ENCODE measurements at places on chromosomes 11 and 22.

DNA sequence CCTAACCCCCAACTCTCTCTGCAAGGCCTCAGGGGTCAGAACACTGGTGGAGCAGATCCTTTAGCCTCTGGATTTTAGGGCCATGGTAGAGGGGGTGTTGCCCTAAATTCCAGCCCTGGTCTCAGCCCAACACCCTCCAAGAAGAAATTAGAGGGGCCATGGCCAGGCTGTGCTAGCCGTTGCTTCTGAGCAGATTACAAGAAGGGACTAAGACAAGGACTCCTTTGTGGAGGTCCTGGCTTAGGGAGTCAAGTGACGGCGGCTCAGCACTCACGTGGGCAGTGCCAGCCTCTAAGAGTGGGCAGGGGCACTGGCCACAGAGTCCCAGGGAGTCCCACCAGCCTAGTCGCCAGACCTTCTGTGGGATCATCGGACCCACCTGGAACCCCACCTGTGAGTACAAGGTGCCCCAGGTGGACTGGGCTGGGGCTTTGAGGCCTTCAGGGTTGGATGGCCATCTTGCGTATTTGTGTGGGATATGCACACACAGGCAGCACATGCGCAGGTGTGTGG lies at the start of gene BEST1:
Gene BEST1 (plus strand): TSS at position 317 of the 513 bp plus-strand sequence. CDS start 1,456 bp downstream, outside the sequence.
- DNase-seq, result no peak

DNA sequence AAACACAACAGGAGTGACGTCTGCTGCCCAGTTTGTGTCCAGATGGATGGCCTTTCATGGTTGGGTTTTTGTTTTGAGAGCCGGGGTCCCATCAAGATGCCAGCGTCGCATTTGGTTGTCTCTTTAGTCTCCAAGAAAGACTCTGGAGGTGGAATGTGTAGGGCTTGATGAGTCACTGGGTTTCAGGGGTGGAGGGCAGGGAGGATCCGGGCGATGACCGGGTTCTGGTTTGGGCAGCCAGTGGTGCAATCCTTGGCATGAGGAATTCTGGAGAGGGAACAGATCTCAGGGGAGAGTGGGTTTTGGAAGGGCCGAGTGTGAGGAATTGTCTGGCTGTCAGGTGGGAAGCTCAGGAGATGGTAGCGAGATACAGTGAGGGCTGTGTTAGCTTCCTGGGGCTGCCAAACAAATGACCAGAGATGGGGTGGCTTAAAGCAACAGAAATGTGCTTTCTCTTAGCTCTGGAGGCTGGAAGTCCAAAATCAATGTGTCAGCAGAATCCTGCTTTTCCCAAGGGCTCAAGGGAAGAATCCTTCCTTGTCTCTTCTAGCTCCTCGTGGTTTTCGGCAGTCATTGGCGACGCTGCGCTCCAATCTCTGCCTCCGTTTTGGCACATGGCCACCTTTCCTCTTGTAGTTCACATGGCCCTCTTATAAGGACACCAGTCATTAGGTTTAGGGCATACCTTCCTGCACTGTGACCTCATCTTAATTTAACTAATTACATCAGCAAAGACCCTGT lies 26.4 kb upstream of the PPFIA1 start:
- peak; percentile 57 for DNase-seq

- DNase-seq, result peak; percentile 83
Measured at GRCh38 chr11:86726118-86726753, 53.8 kb upstream of the ME3 start.

GRCh38 chr22:43639228-43639948 lies 172.7 kb downstream of the EFCAB6 start:
- no peak for DNase-seq

DNA sequence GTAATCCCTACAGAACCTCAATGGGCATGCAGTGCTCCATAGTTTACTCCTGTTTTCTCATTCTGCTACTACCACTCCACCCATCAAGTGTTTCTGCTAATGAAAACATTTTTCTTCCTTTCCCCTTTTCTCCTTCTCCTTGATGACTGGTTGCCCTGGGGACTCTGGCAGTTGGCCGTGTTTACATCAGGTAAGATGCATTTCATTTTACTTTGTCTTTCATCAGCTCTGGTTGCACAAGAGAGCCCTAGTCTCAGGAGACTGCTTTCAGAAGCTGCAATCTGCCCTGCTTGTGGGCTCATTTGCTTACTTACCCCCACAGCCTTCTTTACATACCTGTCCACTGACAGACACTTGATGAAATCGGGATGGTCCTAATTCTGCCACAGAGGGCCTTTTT lies 19.6 kb upstream of the LIMK2 start:
- no peak for DNase-seq

GRCh38 chr22:23138584-23139435 lies 3.0 kb downstream of the RSPH14 start:
- no peak for DNase-seq

GRCh38 chr22:24827296-24827695 lies 21.3 kb downstream of the SGSM1 start:
- no peak for DNase-seq

- no peak for DNase-seq
Measured at GRCh38 chr22:49998718-49999062, 13.9 kb downstream of the IL17REL start.

- DNase-seq, result no peak
Measured at GRCh38 chr11:14350215-14350614, 8.8 kb downstream of the RRAS2 start.

DNA sequence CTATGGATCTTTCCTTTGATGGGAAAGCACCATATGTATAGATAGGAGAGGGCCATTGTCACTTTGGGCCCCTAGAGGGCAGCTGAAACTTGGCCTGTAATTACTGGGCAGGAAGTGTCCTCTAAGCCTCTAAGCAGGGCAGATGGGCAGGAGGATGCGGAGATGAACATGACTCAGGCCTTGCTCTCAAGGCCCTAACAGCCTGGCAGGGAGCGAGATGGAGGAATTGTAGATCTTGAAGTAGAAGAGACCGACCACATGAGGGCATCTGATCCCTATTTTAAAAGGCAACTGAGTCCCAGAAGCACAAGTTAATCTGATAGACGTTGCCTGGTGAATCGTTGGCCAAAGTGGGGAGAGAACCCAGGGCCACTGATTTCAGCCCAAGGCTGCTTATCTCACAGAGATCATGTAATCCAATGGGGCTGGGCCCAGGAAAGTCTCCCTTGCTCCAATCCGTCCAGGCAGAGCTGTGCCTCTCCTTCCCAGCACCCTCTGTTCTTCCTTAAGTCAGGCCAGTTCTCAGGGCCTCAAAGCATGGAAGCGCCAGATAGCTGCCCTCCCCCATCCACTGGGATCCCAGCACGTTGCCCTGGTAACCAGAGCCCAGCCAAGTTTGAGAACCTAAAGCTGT lies 2.5 kb upstream of the SEPTIN3 start:
- peak; percentile 89 for DNase-seq

GRCh38 chr11:83073258-83073657 lies 1.6 kb upstream of the RAB30 start:
- no peak for DNase-seq

DNA sequence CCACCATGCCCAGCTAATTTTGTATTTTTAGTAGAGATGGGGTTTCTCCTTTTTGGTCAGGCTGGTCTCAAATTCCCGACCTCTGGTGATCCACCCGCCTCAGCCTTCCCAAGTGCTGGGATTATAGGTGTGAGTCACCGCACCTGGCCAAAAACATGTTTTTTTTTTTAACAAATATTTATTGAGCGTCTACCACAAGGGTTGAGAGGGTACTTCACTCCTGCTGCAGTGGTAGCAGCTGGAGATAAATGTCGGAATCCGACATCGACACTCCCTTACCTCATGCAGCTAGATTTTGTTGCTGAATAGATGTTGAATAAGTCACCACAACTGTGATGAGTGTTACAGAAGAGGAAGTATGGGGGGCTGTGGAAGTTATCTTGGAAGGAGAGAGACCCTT lies 971 bp downstream of the DNAJB13 start:
- DNase-seq, result no peak

DNA sequence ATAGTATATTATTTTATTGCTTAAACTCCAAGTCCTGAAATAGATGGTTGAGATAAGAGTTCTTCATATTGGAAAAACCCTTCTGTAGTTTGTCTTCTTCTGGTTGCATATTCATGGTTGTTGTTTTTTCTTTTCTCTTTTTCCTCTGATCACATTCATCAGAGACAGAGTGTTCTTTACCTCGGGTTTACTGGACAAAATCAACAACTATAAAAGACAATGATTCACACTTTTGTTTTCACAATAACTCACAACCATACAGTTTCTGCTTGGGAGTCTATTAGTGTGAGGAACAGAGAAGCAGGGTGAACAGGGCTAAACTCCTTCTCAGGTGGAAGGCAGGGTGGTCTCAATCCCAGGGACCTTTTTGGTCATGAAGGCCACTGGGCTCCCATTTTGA lies 2.6 kb upstream of the SLC22A25 start:
- DNase-seq, result no peak

GRCh38 chr11:13666708-13667107 lies 1.8 kb upstream of the FAR1 start:
- DNase-seq, result no peak

DNA sequence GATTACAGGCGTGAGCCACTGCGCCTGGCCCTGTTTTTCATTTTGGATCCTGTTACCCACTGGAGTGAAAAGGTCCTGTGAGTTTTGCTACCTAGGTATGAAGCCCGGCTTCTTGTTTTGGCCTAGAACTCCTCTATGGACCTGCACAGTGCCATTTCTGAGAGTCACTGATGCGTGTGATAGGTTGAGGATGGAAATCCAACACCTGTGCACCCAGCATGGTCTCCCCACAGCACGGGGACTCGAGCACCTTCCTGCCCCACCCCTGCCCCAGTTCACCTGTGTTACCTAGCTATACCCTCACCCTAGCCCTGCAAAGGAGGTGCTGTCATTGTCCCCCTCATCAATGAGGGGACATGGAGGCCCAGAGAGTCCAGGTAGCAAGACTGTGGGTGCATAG lies 5.1 kb downstream of the FBLN1 start:
- DNase-seq, result no peak

DNA sequence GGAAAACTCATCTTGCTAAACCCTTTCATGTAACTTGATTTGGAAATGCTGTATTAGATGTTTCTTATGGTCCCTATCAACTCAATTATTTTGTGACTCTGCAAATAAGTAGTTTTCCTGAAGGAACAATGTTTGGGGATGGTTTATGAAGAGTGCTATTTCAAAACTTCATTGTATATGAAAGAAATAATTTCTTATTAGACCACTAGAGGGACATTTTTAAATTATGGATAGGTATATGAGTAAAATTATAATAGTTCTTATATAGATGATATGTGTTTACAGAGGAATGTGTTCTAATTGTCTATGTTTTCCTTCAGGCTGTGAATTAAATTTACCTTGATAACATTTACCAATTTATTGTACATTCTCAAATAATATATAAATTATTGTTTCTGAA lies 509.4 kb upstream of the RAG2 start:
- DNase-seq, result no peak

DNA sequence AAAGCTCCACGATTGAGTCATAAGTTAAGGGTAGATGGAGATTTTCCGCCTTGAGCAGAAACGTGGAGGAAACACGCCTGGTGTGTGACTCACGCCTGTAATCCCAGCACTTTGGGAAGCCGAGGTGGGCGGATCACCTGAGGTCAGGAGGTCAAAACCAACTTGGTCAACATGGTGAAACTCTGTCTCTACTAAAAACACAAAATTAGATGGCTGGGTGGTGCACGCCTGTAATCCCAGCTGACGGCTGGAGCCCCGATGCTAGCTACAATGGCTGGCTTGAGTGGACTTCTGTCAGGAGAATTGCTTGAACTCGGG lies 17.3 kb upstream of the DGCR8 start:
- DNase-seq, result no peak

DNA sequence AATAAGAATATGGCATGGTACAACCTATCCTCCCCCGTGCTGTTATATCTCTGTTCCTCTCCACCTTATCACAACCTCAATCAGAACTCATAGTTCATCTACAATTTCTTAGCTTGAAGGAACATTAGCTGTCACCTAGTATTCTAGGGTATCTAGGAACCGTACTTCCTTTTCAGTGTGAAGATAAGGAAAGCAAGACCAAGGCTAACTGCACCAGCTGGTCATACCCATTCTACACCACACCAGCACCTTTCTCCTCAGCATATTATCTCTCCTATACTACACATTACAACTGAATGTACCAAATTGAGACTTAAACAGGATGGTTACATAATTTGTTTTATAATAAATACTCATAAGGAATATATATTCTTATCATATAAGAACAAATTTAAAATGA lies 73.1 kb downstream of the ARHGAP32 start:
- no peak for DNase-seq

DNA sequence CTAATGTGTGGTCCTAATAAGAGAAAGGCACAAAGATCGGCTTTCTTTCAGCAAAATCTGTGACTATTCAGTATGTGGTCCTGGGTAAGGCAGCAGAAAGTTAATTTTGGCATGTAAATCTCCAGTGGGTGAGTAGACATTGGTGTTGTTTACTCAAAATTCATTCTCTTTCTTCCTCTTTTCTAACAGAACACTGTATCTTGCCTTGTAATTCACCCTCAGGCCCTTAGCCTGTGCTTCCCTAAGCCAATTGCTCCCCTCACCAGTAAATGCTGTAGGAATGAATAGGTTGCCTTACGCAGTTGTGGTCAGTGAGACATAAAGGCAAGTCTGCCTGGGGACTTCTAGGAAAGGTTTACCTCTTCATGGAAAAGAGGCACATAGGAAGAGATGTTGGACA lies 49.9 kb upstream of the PDE3B start:
- peak; percentile 70 for DNase-seq

DNA sequence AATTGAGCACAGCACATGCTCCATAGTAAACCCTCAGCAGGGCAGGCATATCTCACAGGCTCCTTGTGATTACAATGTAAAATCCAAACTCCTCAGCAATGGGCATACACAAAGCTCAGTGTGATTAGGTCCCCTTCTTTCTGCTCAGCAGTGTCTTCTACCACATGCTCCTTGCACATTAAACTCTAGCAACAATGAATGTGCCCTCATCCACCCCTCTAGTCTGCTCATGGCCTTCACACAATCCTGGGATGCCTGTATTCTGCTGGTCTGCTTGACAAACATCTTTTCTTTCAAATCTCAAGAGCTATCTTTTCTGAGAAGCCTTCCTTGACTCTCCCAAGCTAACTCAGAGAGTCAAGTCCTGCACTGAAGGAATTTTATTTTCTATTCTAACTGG lies 32.4 kb upstream of the DBX1 start:
- no peak for DNase-seq

DNA sequence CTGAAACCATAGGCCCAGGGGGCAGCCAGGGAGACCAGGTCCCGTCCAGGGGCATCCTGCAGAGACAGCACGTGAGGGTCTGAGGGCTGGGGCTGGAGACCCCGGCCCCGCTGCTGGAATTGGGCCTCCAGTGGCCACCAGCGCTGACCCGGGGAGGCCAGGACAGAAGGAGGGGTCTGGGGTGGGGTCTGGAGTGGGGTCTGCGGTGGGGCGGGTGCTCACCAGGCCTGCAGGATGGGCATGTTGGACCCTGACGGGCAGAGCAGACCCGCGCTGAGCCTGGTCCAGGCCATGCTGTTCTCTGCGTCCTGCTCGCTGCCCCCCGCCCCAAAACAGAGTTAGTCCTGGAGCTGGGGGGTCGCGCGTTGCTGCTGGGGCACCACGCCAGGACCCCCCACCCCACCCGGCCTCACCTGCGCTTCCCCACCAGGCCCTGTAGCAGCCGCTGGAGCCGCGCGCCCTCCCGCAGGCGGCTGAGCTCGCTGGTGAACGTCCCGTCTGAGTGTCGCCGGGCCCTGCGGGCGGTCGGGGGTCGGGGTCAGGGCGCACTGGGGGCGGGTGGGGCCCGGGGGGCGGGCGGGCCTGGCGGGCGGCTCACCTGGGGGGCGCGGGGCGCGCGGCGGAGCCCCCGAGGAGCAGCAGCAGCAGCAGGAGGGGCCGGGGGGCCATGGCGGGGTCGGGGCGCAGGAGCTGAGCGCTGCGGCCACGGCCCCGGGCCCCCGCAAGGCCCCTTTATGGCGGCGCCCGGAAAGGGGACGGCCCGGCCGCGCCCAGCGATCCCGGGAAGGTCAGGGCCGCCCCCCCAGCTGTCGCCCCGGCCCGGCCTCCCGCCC lies at the start of gene SCT:
Gene SCT (minus strand): TSS at position 707 of the 833 bp plus-strand sequence. CDS start 38 bp downstream, at position 669.
- DNase-seq, result no peak
